ENCODE measurements at places on chromosomes 4 and X.

GRCh38 chr4:100177855-100178254, 12.4 kb downstream of the DDIT4L start:
- no peak for DNase-seq

- no peak for DNase-seq
These were observed 219.8 kb downstream of the ZNF674 start for GRCh38 chrX:46325312-46325877.

DNA sequence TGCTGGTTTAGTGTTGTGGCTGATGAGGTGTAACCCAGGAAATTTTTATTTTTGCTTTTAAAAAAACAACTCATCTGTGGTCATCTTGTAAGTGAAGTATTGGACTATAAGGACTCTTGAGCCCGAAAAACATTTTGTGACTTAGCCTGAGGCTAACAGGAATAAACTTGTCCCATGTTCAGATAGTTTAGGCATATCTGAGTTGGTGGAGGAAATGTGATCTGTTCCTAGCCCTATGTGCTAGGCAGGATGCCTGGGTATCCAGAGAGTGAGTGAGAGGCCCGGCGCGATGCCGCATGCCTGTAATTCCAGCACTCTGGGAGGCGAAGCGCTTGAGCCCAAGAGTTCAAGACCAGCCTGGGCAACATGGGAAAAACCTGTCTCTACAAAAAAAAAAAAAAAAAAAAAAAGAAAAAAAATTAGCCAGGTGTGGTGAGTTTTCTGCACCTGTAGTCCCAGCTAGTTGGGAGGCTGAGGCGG, 3.7 kb downstream of the SMS start:
- DNase-seq, result no peak

GRCh38 chr4:14559646-14560045, 442.6 kb upstream of the CPEB2 start:
- no peak for DNase-seq

- no peak for DNase-seq
These were observed 200.4 kb downstream of the ARHGAP24 start for GRCh38 chr4:85675076-85676049.

- DNase-seq, result no peak
These were observed 183.0 kb upstream of the NOCT start for GRCh38 chr4:138832563-138832962.

DNA sequence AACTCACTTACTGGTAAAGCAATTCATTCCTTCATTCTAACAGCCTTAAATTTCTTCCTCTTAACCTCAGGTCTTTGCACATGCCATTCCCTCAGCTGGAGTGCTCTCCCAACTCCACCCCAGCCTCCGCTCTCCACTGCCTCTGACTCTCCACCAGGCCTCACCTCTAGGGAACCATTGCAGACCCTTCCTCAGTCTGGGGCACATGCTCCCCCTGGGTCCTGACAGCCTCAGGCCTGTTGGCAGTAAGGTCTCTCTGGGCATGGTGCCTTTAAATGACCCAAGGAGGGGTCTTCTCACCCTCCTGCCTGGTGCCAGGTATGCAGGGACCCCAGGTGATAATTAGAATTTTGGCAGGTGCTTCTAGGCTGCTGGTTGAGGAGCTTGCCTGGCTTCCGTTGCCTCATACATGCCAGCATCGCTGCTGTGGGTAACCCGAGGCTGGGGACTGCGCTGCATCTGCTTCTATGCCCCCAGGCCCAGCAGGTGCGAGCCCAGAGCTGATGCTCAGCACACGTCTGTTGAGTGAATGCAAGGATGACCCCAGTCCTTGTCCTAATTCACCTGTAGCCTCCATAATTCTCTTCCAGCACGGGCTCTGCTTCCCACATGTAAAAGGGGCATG, 27.5 kb upstream of the GPR78 start:
- no peak for DNase-seq

- no peak for DNase-seq
These were observed 36.9 kb downstream of the NBDY start for GRCh38 chrX:56765811-56766553.

DNA sequence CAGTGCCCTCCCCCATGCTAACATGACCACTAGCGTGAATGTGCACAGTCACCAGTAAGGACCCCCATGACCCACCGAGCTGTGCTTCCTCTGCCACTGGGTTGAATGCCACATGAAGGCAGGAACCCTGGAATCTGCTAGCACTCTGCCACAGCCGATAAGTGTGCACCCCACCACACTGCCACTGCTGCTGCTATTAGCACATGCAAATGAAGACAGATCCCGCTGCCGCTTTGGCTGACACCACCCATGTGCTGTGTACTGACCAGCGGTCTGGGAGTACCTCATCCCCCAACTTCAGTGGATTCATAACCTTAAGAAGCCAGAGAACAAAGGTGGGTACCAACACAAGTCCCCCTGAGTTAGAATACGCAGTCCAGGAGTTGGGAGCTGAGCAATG, 200.9 kb upstream of the ARHGEF9 start:
- DNase-seq, result no peak

- no peak for DNase-seq
These were observed 11.1 kb upstream of the FAM9C start for GRCh38 chrX:13055486-13055885.

DNA sequence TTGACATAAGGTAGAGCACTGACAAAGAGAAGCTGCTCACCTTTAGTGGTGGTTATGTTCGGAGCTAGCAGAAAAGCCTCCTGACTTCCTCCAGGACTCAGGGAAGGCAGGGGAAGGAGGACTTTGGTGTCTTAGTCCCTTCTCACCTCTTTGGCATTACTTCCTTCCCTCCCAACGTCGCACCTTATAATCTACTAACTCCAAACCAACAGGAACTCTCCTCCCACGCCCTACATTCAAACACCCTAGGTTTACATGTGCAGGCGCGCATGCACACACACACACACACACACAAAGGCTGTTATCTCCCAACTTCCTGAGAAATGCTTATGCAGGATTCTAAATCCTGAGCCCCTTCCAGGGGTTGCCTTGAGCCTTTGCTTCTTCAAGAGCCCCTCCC, 157.7 kb upstream of the STS start:
- DNase-seq, result no peak

- DNase-seq, result no peak
These were observed 376.1 kb upstream of the CTSO start for GRCh38 chr4:156329779-156330178.

DNA sequence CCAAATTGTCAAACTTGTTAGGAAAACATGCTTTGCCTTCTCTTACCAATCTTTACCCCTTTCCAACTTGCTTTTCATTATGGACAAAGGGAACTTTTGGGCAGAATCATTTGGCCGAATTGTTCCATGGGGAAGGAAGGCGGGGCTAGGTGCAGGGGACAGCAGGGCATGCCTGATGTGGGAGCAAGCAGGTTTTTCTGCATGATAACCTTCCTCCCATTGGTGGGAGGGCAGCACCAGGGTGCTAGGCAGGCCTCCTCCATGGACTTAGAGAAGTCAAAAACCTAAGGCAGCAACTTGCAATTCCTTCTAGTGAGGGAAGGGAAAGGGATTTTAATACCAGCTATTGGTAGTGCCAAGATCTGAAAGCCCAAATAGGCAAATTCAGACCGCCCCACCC, 260.5 kb downstream of the MAPK10 start:
- DNase-seq, result no peak

- DNase-seq, result peak; percentile 59
These were observed 19.2 kb upstream of the WFS1 start for GRCh38 chr4:6250235-6250983.

- no peak for DNase-seq
These were observed 339.3 kb downstream of the NKX6-1 start for GRCh38 chr4:84159762-84160161.

DNA sequence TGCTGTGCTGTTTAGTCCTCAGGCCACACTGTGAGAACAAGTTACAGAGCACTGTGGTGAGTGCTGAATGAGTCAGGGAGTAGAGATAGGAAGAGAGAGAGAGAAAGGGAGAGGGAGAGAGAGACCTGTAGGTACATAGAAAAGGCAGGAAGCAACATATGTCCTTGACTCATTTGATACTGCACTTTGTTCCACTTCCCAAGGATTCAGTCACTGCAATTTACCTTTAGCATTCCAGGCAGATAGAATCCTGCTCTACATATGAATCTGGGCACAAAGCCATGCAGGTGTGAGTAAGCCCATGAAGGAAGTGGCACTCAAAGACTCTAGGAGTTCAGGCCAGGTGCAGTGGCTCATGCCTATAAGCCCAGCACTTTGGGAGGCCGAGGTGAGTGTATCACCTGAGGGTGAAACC, 1.0 kb upstream of the DAPP1 start:
- peak; percentile 5 for DNase-seq

DNA sequence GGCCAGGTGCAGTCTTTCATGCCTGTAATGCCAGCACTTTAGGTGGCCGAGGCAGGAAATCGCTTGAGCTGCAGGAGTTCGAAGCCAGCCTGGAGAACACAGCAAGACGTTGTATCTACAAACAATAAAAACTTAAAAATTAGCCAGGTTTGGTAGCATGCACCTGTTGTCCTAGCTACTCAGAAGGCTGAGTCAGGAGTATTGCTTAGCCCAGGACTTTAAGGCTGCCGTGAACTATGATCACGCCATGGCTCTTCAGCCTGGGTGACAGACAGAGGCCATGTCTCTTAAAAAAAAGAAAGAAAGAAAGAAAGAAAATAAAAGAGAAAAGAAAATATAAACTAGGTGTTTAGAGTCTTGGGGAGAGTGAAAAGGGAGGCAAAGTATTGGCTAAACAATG, 96.4 kb upstream of the PDE5A start:
- no peak for DNase-seq

- DNase-seq, result no peak
These were observed 345 bp downstream of the SLC6A8 start for GRCh38 chrX:153688071-153688470.

DNA sequence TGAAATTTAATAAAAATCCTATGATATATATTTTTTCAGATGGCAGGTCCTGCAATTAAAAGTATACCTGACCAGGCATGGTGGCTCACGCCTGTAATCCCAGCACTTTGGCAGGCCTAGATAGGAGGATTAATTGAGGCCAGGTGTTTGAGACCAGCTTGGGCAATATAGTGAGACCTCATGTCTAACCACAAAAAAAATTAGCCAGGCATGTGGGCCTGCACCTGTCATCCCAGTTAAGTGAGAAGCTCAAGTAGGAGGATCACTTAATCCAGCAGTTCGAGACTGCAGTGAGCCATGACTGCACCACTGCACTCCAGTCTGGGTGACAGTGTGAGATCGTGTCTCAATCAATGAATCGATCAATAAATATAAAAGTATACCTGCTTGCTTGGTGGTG, 2.5 kb downstream of the OCIAD2 start:
- DNase-seq, result peak; percentile 14

DNA sequence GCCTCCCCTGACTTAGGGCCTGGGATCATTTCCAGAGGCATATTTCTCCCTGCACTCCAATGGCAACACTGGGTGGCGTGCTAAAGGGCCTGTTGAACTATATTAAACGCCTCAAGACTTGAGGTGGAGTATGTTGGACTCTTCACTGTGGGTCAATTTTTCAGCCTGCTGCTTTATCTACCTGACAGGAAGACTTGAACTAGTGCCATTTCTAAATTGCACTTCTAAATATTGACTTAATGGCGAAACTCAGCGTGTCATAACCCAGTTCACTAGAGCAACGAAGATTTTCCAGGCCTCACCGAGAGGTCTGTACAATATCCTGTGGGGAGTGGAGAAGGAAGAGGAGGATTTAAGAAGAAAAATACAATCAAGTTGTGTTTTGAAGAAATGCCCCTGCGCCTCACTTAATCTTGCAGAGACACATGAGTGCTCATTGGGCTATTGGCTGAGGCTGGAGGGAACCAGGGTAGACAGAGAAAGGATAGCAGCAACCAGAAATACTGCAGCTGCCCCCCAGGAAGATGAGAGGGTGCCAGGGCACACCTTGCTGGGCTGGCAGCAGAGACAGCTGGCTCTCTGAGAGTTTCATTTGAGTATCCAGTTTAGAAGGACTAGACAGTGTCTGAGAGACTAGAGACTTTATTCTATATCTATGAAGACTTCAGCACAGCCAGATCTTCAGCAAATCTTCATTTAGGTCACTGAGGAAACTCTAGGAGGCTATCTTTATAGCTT, 67.4 kb downstream of the ENPP6 start:
- no peak for DNase-seq

- no peak for DNase-seq
These were observed 26.0 kb downstream of the STAP1 start for GRCh38 chr4:67584496-67584895.

GRCh38 chr4:16199093-16199492, 27.2 kb downstream of the TAPT1 start:
- DNase-seq, result no peak

DNA sequence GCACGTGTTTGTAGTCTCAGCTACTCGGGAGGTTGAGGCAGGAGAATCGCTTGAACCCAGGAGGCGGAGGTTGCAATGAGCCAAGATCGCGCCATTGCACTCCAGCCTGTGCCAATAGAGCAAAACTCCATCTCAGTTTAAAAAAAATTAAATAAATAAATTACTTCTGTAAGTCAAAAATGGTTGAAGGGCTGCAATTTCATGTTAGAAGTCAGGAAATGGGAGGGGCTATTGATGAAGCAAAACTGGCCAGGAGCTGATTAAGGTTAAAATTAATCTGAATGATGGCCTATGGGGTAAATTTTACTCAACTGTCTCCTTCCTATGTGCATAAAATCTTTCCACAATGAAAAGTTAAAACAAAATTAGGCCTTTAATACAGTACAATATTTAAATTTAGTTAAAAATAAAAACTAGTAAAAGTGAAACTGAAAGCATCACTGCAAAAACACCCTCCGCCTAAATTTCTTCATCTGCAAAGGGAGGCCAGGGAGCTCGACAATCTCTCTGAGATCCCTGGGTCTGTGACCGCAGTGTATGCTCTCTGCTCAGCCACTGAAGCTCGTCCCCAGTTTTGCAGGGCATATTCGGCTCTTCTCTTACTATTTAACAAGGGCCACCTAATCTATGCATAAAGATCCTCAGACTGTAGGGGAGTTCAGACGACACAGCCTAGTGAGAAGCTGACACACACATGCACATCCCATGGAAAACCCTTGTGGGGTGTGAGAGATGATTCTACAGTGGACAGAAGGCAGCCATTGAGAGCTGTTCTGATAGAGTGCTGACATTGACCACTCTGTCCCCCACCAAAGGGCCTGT, 57.2 kb downstream of the IRF2 start:
- no peak for DNase-seq

DNA sequence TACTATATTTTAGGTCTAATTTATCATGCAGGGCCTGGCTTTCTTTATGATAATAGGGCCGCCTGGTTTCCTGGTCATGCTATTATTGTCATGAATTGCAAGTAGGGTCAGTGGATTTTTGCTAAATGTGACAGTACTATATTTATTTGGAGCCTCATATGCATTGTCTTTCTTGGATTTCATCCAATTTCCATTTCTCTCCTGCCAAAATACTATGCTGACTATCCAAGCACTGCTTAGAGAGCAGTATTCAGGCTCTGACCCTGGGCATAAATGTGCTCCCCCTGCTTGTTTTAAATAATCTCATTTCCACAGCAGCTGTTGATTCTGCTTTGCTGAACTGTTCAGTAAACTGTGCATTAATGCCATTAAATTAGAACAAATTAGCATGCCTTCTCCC, 269.3 kb downstream of the GPM6A start:
- no peak for DNase-seq

All from NCI-H2107 (cell line).